ENCODE measurements at places on chromosomes 7 and 10.

DNA sequence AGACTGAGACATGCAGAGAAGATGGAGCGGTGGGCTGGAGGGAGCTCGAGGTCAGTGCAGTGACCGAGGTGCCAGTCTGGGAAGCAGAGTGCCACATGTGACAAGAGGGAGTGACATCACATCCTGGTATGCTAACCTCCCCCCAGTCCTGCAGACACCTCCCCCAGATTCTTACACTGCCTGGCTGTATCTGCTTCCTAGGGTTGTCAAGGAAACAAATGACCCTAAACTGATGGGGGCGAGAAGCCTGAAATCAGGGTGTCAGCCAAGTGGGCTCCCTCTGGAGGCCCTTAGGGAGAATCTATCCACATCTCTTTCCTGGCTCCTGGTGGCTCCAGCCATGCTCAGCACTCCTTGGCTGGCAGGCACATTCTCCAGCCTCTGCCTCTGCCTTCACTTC is 316.1 kb upstream of the ZMIZ1 start:
- DNase-seq: no peak
- H3K27me3 ChIP-seq: no peaks in the 10 kb centered on the region
- no peaks in the 10 kb centered on the region for H3K4me1 ChIP-seq
- H3K27ac ChIP-seq: no peak overlapping the region
- H3K36me3 ChIP-seq: no peaks in the 10 kb centered on the region
- H3K4me3 ChIP-seq: no peak overlapping the region

- H3K27ac ChIP-seq: no peak overlapping the region
- no peaks in the 10 kb centered on the region for H3K36me3 ChIP-seq
- no peaks in the 10 kb centered on the region for H3K4me1 ChIP-seq
- DNase-seq: no peak
- H3K27me3 ChIP-seq: no peaks in the 10 kb centered on the region
Measured at GRCh38 chr7:68454931-68455330, 1143.3 kb upstream of the AUTS2 start.

- H3K36me3 ChIP-seq: no peaks in the 10 kb centered on the region
- no peak overlapping the region for H3K4me3 ChIP-seq
- H3K27ac ChIP-seq: no peak overlapping the region
- H3K27me3 ChIP-seq: no peaks in the 10 kb centered on the region
- no peaks in the 10 kb centered on the region for H3K4me1 ChIP-seq
- no peak for DNase-seq
Measured at GRCh38 chr10:19577807-19578206, 238.4 kb upstream of the PLXDC2 start.

DNA sequence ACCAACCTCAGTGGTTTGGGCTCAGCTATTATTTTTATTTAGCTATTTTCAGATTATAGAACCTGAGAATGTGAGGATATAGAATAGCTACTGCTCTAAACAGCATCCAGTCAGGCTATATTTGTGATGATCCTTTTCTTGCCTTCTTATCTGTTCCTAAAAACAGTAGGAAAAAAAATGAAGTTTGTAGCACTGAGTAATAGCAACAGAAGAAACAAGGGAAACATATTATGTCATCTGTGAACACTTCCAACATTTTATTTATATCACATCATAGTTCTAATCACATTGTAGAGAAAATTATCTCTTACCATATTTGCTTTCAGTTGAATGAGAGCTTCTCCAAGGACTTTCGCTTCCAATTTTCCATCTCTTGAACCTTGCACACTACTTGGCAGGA is 229.6 kb upstream of the PTPRZ1 start:
- H3K4me3 ChIP-seq: no peak overlapping the region
- no peak overlapping the region for H3K27ac ChIP-seq
- H3K36me3 ChIP-seq: no peaks in the 10 kb centered on the region
- no peak for DNase-seq
- no peaks in the 10 kb centered on the region for H3K27me3 ChIP-seq

DNA sequence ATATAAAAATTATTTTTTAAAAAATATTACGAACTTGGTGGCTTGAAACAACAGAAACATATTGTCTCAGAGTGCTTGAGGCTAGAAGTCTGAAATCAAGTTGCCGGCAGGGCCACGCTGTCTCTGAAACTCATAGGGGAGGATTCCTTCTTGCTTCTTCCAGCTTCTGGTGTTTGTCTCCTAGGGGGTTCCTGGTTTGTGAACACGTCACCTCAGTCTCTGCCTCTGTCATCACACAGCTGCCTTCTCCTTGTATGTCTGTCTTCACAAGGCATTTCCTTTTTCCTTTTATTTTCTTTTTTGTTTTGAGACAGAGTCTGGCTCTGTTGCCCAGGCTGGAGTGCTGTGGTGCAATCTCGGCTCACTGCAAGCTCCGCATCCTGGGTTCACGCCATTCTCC is 12.7 kb upstream of the SNX8 start:
- H3K4me1 ChIP-seq: no peaks in the 10 kb centered on the region
- H3K4me3 ChIP-seq: no peak overlapping the region
- H3K27ac ChIP-seq: no peak overlapping the region

DNA sequence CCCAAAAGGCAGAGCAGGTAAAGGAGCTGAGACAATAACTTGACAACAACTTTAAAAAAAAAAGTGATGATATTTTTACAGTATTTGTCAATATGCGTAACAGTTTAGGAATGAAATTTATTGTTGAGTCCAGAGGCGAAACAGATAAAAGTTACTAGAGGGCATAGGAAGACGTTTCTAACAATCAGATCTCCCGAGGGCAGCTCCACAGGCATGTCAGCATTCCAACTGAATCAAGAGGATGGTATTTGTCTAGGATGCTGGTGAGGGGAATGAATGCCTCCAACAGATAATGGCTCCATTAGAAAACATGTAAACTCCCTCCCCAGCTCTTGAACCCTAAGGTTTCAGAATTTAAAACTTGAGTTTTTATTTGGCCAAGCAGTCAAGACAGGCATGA is 733.9 kb upstream of the SORCS1 start:
- H3K27ac ChIP-seq: no peak overlapping the region
- H3K4me1 ChIP-seq: no peaks in the 10 kb centered on the region
- H3K27me3 ChIP-seq: no peaks in the 10 kb centered on the region
- H3K4me3 ChIP-seq: no peak overlapping the region
- no peak for DNase-seq

DNA sequence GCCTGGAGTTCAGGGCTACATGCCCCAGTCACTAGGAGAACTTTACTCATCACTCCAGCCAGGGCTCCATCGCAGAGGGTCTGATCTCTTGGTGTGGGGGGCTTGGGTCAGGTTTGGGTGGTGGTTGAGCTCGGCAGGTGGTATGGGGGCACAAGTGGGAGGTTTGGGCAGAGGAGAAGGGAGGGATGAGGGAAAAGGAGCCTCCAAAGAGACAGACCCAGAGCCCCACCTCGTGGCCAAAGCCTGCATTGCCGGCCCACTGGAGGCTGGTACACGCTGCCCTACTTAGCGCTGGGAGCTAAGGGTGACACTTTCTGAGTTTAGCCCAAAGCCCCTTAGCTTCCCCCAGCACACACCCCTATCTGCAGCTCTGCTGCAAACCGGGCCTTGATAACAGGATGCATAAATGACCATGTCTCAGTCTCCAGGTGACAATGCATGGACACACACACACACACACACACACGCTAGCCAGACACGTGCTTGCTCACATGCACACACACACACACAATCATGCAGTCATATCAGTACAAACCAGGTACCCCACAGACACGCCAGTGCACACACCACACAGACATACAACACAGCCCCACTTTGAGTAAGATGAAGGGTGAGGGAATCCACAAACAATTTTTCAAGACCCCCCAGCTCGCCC is 14.7 kb downstream of the LZTS2 start:
- H3K4me1 ChIP-seq: peaks cover 7% of the 10 kb centered on the region
- no peak overlapping the region for H3K4me3 ChIP-seq
- H3K27ac ChIP-seq: no peak overlapping the region
- DNase-seq: peak; percentile 83
- peaks cover 7% of the 10 kb centered on the region for H3K27me3 ChIP-seq
- no peaks in the 10 kb centered on the region for H3K36me3 ChIP-seq

DNA sequence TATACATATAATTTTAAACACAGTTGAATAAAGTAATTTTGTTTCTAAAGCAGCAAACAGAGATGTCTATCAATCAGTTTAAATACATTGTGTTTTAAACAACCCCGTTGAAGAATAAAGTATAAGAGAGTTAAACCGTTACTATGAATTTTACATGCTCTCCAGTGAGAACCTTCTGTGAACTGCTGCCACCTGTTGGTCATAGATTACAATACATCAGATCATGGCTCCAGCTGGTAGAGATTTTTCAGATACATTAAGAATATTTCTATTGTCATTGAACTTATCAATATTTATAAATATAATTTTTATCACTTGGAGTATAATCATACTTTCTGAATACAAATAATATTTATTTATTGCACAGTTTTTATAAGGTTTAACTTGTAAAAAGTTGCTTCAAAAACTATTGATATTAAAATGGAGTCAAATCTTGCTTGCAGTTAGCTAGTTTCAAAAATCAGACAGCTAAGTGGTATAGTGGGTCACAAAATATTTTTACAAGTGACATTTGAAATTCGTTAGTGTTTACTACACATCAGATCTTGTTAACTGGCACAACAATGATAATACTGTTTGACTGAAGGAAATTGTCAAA is 561.2 kb upstream of the PHF14 start:
- H3K4me3 ChIP-seq: no peak overlapping the region
- DNase-seq: peak; percentile 4
- H3K27me3 ChIP-seq: no peaks in the 10 kb centered on the region
- no peaks in the 10 kb centered on the region for H3K36me3 ChIP-seq
- H3K4me1 ChIP-seq: no peaks in the 10 kb centered on the region

- peaks cover 25% of the 10 kb centered on the region for H3K4me1 ChIP-seq
- no peaks in the 10 kb centered on the region for H3K36me3 ChIP-seq
- no peak overlapping the region for H3K4me3 ChIP-seq
- H3K27me3 ChIP-seq: no peaks in the 10 kb centered on the region
- no peak overlapping the region for H3K27ac ChIP-seq
Measured at GRCh38 chr10:110813743-110814472, 57.8 kb upstream of the PDCD4 start.

DNA sequence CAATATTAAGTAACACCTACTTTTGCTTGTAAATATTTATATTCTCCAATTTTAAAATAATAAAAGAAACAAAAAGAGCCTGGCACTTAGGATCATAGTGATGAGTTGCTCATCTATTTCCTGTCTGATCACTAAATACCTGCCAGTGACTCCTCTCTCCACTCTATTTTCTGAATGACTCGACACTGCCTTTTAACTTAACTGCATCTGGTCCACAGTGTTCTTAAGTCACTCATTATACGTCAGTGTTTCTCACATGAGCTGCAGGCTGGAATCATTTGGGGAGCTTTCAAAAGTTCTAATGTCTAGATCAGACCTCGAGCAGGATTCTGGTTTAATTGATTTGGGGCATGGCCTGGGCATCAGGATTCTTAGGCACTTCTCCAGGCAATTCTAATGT is 78.0 kb upstream of the AGBL3 start:
- H3K4me1 ChIP-seq: peaks cover 26% of the 10 kb centered on the region
- no peaks in the 10 kb centered on the region for H3K36me3 ChIP-seq
- H3K27ac ChIP-seq: no peak overlapping the region
- no peak overlapping the region for H3K4me3 ChIP-seq
- DNase-seq: no peak
- no peaks in the 10 kb centered on the region for H3K27me3 ChIP-seq

DNA sequence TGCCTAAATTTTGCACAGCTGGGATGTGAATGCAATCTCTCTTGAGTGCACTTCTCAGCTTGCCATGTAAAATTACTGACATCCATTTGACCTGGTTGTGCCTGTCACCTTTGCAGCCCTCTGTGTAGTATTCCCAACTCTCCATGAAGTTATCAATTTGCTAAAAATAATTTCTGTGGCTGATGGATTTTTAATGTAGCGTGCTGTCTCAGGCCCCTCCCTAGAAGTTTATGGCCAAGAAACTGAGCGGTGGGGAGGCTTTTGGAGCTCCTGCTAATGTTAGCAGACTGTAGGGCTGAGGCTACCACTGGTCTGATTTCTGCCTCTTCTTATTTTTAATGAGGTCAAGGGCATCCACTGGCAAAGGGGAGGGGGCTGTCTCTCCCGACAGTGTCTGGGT is 577.0 kb upstream of the DPP6 start:
- H3K4me3 ChIP-seq: no peak overlapping the region
- H3K4me1 ChIP-seq: peaks cover 40% of the 10 kb centered on the region
- H3K27ac ChIP-seq: no peak overlapping the region
- no peaks in the 10 kb centered on the region for H3K27me3 ChIP-seq
- no peak for DNase-seq

DNA sequence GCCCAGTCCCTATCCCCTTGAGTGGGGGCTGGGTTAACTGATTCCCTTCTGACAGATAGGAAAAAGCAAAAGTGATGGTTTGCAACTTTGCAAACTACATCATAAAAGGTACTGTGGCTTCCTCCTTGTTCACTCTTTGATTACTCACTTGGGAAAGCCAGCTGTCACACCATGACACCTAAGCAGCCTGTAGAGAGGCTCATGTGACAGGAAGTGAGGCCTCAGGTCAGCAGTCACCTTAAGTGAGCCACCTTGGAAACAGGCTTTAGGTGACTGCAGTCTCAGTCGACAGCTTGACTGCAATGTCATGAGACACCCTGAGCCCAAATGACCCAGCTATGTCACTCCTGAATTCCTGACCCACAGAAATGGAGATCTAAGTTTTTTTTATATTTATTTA is 4.3 kb upstream of the CHCHD2 start:
- no peak overlapping the region for H3K4me3 ChIP-seq
- H3K27me3 ChIP-seq: no peaks in the 10 kb centered on the region
- DNase-seq: no peak
- no peak overlapping the region for H3K27ac ChIP-seq
- no peaks in the 10 kb centered on the region for H3K4me1 ChIP-seq
- no peaks in the 10 kb centered on the region for H3K36me3 ChIP-seq

DNA sequence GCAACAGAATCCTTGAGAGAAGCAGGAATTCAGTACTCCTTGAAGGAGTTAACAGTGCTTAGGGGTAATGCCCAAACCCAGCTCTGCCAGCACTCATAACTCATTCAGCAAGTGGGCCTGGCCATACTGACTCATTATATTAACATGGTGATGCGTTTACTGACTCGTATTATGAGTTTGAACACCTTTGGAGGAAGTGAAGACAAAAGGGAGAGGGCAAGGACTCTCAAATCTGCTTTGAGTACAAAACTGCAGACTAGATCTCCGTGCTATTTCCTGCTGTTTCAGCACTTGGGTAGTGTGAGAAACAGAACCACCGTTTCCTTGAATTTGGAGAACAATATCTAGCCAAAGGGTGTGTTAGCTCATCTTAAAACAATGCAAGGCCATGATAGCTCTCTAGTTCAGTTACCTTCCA is 30.8 kb downstream of the SLC16A9 start:
- DNase-seq: no peak
- no peaks in the 10 kb centered on the region for H3K36me3 ChIP-seq
- H3K27me3 ChIP-seq: no peaks in the 10 kb centered on the region
- H3K27ac ChIP-seq: no peak overlapping the region
- no peaks in the 10 kb centered on the region for H3K4me1 ChIP-seq
- H3K4me3 ChIP-seq: no peak overlapping the region

DNA sequence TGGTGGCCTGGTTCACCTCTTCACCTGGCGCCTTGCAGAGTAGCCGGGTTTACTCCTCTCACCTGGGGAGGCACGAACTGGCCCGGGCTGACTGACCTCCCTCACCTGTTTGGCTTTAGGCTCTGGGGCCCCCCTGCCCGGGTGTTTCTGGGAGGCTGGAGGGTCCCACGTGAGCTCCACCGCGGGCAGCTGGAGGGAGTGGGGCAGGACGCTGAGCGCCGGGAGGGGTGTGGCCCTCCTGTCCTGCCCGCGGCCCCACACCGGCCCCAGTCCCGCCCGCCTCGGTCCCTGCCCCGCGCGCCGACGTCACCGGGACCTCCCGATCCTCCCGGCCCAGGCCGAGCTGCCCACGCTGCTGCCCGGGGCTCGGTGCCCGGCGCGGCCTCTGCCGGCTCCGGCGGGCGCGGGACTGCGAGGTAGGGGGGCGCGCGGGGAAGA is at the start of gene AMZ1:
Gene AMZ1, plus strand, starts transcription at position 322 of the 438 bp plus-strand sequence. CDS start 12,250 bp downstream, outside the sequence.
- no peak within 1 kb of the TSS for H3K27ac ChIP-seq
- no peaks in the 10 kb centered on the region for H3K4me1 ChIP-seq
- no peak within 1 kb of the TSS for H3K4me3 ChIP-seq
- DNase-seq: no peak
- peaks cover 9% of the 10 kb centered on the region for H3K27me3 ChIP-seq

Measured in thyroid gland (tissue), 4 donors.